HT-29 (cell line): ENCODE measurements at places on chromosomes 7 and 10.
A peak's percentile ranks its signal among the peaks of the same experiment; 100 is the strongest.

DNA sequence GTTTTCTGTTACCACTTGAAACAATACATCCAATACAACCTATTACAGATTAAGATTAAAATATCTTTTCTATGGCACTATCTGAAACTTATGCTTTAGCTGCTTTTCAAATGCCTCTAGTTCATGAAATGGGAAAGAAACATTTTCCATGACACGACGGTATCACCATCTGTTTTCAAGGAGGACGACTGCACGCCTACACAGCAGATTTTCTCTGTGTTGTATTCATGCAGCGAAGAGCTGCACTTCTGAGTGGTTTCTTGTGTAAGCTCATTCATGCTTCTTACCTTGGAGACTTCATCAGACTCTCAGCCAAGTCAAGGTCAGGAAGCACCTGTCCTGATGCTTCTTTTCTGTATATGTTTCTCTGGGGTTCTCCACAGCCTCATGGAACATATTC, 179.2 kb downstream of the DYNC1I1 start:
- no peak for DNase-seq

- peak; percentile 61 for DNase-seq
Measured at GRCh38 chr7:124784879-124785818, 19.6 kb upstream of the GPR37 start.

DNA sequence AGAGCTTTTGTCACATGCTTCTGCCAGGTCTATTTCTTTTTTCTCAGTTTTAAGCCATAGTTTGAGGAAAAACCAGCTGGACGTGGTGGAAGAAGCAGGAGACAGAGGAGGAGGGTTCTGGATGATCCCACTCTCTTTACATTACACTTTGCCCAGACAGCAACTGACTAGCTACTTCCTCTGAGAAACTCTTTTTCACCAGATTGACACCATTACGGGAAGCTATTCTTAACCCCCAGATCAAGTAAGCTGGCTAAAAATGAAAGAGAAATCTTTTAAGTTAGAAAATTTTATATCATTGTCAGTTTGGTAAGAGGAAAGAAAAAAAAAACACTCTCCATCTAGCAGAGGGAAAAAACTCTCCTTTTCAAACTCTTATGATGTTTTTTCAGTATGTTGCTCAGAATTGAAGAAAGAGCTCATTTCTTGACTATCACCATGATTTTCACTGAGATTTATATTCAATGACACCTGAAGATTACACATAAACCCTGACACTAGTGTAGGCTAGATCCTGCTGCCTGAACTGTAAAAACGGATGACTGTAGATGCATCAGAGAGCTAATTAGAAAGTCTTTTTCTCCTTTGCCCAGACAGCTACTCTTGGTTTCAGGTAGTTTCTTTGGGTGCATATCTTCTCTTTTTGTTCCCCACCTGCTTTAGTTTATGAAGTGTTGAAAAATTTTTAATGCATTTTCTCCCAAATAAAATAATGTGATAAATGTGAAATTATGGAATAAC, 203.1 kb downstream of the TFEC start:
- no peak for DNase-seq

- no peak for DNase-seq
Measured at GRCh38 chr10:126945351-126946030, 40.3 kb downstream of the DOCK1 start.

- no peak for DNase-seq
Measured at GRCh38 chr7:33714208-33714607, 191.1 kb upstream of the BMPER start.

- DNase-seq = peak; percentile 84
Measured at GRCh38 chr10:98363220-98363619, 51.8 kb downstream of the PYROXD2 start.

- no peak for DNase-seq
Measured at GRCh38 chr7:142563470-142563869, 185.8 kb upstream of the PRSS1 start.

- no peak for DNase-seq
Measured at GRCh38 chr10:46296641-46297141, 9.9 kb downstream of the ANTXRL start.

GRCh38 chr7:44151956-44152355, 10.8 kb upstream of the MYL7 start:
- no peak for DNase-seq

DNA sequence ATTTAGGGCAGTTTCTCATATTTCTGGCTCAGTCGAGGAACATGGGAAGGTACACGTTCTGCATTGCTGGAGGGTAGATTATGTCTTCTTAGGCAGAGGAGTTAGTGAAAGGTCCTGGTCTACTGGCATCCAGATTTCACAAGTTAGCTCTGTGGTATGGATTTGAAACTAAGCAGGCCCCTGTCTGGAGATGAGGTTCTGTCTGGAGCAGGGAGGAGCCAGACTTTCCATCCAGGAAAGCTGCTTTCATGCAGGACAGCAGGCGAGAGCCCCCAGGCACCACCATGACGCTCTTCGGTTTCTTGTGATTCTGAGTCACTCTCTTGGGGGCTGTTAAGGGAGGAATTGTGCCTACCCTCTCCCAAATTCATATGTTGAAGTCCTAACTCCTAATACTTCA, 184.3 kb downstream of the KIAA1217 start:
- no peak for DNase-seq

DNA sequence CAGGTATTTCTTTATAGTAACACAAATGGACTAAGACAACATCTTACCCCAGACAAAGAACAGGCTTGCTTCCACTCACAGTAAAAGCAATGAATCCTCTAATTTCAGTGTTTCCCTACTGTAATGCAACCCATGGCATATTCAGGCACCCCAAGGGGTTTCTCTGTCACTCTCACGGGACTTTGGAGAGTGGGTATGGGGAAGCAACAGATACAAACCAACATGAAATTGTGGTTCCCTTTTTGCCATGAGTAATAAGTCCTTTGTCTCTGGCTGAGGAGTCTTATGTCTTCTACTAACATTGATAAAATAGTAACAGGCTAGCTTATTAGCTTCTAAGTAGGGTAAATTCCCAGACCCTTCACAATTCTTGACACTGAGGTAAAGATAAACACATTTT, 51.4 kb upstream of the AOAH start:
- DNase-seq = no peak

GRCh38 chr10:48251152-48251524, 23.4 kb downstream of the FRMPD2 start:
- DNase-seq = peak; percentile 14

GRCh38 chr10:80207768-80208370, 2.5 kb upstream of the ANXA11 start:
- peak; percentile 70 for DNase-seq

DNA sequence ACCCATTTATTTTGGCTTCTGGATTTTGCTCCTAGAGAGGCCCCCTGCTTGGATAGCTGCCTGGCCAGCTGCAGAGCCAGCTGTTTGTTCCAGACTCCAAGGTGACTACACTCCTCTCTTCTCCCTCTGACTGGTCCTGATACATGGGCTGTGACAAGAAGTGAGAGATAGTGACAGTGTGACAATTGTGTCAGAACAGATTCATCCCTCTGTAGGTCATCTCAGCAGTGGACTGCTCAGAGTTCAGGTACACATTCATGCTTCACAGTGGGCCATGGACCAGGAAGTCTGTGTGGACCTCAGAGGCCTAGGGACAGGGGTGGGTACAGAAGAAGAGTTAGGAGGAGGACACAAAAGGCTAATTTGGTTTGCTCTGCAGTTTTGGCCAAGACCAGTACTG, 188.2 kb upstream of the MKLN1 start:
- DNase-seq = no peak

DNA sequence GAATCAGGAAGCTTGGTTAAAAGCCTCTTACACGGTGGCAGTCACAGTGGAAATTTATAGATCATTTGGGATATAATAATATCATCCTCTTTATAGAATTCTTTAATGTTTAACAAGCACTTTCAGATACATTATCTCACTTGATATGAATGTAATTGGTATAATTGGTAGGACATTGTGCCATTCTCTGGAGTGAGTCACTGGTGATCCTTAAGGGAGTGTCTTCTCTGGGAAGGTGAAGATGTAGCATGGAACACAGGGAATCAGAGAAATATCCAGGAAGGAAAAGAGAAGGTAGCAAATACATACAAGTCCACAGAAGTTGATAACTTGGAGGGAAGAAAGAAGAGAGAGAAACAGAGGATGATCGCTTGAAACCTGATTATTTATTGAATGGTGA, 9.8 kb downstream of the PTPRZ1 start:
- no peak for DNase-seq

- no peak for DNase-seq
Measured at GRCh38 chr7:74236284-74236683, 17.9 kb downstream of the RFC2 start.

- peak; percentile 37 for DNase-seq
Measured at GRCh38 chr7:87474533-87475358, 734 bp downstream of the ABCB4 start.

- no peak for DNase-seq
Measured at GRCh38 chr10:101880232-101880573, 36.6 kb upstream of the KCNIP2 start.

GRCh38 chr7:151799506-151799905, 77.4 kb downstream of the PRKAG2 start:
- DNase-seq = no peak

- no peak for DNase-seq
Measured at GRCh38 chr7:105650382-105650970, 69.2 kb upstream of the EFCAB10 start.

DNA sequence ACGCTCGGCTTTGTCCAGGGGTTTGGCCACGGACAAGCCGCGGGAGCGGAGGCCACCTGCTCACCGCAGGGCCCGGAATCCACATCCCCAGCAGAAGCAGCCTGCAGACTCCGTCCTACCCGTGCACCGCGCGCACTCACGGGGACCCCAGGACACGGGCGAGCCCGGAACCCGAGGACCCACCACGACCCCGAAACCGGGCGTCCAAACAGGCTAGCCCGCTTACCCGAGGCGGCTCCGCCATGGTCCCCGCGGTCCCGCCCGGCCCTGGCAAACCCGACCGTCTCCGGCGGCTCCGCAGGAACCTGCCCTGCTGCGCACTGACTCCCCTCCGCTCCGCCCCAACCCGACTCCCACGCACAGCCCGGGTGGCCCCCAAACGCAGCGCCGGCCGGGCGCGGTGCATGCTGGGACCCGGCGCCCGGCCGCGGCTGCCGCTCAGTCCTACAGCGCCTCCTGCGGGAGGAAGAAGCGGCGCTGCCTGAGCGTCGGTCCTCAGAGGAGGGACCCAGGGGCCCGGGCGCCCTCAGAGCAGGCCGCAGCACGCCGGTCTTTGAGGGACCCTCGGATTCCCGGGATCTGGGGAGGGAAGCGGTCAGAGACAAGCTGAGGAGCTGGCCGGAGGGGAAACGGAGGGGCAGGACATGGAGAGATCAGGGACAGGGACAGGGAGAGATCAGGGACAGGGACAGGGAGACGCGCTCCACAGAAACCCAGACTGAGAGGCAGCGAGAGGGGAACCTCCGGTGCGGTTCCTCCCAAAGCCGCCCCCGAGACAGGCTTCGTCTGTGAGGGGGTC, at the start of gene ZNF786:
Gene ZNF786, minus strand, starts transcription at position 322 of the 799 bp plus-strand sequence. Its CDS starts 78 bp downstream, at position 244.
- peak; percentile 97 for DNase-seq

DNA sequence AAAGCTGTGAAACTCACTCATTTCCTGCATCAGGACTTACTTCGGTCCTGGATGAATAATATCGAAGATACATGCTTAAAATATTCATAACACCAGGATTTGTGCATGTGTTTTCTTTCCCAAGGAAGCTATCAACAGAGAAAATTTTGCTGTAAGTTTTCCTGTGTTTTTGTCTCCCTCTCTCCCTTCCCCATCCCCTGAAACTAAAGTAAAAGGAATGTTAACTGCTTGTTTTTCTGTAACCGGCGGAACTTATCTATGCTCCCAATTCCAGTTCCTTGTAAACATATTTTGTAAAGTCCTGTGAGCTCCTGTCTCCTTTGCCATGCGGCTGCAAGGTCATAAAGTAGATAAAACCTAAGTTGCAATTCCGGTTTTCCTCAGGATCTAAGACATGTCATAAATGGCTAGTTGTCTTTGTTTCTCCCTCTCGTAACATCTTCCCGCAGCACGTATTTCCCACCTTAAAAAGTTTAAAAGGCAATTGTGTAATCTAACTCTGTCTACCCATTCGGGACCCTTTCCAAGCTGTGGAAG, 79.0 kb upstream of the POM121L12 start:
- no peak for DNase-seq

GRCh38 chr10:44512431-44513022, 127.6 kb upstream of the CXCL12 start:
- no peak for DNase-seq

GRCh38 chr7:50149369-50149768, 56.3 kb upstream of the ZPBP start:
- DNase-seq = no peak

DNA sequence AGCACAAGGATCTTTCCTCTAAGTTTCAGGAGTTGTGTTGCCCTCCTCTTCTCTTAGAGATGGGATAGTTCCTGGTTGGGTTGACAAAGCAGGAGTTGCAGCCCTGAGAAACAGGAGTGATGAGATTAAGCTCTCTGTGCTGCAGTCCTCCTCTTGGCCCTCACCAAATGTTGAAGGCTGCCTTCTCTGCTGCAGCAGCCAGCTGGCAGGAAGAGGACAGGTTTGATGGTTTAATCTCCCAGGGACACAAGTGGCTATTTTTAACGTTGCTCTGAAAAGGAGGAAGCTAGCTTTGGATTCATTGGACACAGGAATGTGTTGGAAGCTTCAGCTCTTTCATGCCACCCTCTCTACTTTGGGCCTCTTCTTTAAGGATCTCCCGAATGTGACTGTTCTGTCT, 9.4 kb downstream of the STRIP2 start:
- DNase-seq = no peak

DNA sequence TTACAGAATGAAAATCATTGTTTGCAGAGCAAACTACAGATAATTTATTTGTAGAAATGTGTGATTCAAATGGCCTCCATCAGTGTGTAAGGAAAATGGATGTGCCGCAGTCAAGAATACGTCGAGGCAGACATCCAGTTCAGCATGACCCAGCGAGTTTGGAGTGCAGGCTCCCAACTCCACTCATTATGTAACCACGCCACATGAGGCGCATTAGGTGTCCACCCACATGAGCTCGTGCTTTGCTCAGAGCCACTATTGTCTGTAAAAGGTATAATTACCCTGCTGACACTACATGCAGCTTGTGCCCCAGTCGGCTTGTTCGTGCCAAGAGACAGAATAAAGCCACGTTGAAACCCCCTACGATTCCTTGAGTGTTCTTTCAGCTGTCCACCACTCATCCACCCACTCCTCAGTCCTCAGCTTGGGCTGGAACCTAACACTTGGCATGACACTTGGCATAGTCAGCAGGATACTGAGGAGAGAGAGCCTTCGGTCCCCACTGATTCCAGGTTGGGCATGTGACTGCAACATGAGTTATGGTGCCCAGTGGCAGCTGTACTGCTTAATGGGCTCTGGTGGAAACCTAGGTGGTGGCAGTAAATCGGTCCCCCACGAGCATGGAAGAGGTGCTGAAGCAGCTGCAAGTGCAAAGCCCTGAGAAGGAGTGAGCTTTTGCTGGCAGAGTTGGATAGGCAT, 102.7 kb downstream of the BICC1 start:
- no peak for DNase-seq

GRCh38 chr10:128812000-128812399, 655.0 kb upstream of the MGMT start:
- DNase-seq = no peak

GRCh38 chr10:108582888-108583287, 1340.4 kb downstream of the XPNPEP1 start:
- DNase-seq = no peak
